CD4-positive, alpha-beta T cell treated with Interleukin-15 for 4 hours (primary cell): ENCODE measurements at places on chromosomes 1 and 21.

DNA sequence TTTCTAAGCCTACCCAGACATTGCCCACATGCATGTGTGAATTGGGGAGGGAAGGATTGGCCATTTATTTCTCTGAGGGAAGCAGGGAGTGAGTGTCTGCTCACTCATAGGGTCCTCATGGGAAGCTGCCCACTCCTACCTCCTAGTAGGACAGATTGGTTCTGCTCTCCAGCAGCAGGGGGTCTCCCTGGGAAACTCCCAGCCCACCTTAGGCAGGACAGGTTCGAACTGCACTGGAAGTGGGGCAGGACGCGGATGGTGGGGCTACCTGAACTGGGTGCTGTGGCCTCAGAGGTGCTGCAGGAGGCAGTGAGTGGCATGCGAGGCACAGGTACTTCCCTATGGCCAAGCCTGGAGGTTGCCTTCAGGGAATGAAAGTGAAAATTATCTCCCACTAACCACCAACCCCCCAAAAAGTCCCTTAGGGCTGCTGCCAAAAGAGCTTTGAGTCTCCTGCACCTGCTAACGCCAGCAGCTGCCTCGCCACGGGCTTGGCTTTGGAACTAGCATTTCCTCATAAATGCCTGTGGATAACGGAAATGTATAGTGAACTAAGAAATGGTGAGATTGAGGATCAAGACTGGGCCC, 157.0 kb upstream of the COA6 start:
- no peak for DNase-seq

DNA sequence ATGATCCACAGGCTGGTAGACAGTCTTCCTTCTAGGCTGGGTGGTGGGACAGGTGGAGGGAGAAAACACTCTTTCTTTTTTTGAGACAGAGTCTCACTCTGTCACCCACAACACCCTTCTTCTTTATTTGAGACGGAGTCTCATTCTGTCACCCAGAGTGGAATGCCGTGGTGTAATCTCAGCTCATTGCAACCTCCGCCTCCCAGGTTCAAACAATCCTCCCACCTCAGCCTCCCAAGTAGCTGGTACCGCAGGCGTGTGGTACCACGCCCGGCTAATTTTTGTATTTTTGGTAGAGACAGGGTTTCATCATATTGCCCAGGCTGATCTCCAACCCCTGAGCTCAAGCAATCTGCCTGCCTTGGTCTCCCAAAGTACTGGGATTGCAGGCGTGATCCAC, 2.9 kb downstream of the GPR37L1 start:
- DNase-seq: no peak

DNA sequence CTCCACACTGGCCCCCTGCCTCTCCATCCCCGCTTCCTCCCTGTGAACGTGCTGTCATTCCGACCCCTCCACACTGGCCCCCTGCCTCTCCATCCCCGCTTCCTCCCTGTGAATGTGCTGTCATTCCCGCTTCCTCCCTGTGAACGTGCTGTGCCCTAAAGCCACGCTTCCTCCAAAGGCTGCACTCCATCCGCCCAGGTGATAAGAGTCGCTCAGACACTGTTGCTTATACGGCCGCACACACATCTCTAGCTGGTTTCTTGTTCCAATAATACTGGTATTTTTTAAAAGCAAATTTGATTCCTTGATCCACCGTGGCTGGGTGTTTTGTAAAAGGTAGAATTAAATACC, 39.3 kb upstream of the TSPEAR start:
- DNase-seq: no peak

GRCh38 chr1:101183388-101183699, 53.5 kb upstream of the S1PR1 start:
- DNase-seq: no peak

DNA sequence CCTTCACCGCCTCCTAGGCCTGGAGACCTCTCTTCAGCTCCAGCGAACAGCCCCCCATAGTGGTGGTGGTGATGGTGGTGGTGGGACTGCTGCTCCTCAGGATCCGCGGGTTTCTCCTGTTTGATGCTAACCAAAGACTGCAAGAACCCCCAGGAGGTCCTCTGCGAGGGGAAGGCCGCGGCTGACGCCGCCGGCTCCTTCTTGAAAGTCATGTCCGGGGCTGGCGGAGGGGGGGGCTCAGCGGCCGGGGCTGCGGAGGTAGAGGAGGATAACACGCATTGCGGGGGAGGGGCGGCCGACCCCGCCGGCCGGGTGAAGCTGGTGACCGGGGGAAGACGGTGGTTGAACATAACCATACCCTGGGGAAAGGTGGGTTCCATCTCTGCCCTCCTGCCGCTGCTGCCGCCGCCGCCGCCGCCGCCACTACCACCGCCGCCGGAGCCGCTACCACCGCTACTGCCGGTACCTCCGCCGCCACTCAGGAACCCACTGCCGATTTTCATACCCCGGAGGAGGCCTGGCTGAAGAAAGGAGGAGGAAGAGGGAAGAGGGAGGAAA, 554 bp downstream of the ZNF281 start:
- DNase-seq: peak; percentile 20

DNA sequence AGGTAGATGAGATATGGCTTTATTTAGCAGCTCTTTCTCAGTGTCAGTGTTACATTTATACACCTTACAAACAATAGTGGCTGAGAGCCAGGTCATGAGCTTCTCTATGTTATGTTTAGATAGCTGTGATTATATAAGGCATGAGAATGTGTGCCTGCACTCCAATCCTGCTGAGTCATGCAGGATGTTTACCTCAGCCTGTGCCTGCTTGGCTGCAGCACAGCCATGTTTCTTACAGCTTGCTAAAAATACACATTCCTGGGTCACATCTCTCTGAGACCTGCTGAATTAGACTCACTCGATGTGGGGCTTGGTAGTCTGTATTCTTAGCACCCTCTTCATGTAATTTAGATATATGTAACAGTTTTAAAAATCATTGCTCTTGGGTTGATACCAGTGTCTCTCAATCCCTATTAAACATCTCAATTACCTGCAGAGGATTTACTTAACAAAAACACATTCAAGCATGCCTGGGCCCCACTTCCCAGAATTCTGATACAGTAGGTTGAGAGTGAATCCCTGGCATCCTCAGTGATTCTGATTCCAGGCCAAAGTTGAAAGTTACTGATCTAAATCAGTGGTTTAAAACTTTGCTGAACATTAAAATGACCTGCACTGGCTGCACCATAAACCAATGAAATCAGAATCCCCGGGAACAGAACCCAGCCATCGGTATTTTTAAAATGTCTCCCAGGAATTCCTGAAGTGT, 107.5 kb downstream of the GDAP2 start:
- DNase-seq: no peak

GRCh38 chr1:186514367-186514766, 53.5 kb upstream of the PDC start:
- DNase-seq: no peak

DNA sequence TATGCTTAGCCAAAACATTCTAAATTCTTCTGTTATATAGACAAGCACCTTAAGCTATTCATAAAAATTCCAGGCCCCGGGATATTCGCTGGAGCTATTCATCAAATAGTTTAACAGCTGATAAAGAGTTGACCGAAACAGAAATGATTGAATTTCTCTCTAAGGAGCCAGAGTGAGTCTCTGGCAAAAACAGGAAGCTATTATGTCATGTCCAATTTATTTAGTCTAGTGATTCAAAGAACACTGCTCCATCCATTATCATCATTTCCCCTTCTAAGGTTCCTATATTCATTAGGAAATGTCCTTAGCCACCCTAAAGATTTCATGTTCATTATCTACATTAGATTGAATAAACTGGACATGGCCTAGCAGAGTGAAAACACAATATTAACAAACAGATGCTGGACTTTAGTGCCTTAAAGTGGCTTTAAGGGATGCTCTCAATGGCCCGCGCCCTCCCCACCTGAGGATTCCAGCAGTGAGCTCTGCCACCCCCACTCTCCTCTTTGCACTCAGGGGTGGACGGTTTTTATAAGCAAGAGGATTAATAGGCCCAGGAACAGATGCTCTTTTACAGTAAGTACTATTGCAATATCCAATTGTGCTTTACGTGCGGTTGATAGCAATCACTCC, 122.1 kb upstream of the RGS1 start:
- no peak for DNase-seq

- DNase-seq: no peak
Measured at GRCh38 chr21:28834335-28835238, 158.1 kb downstream of the LTN1 start.

- DNase-seq: no peak
Measured at GRCh38 chr1:167628741-167629515, 1.1 kb upstream of the RCSD1 start.

- DNase-seq: no peak
Measured at GRCh38 chr1:982765-983436, 1.0 kb upstream of the PERM1 start.

DNA sequence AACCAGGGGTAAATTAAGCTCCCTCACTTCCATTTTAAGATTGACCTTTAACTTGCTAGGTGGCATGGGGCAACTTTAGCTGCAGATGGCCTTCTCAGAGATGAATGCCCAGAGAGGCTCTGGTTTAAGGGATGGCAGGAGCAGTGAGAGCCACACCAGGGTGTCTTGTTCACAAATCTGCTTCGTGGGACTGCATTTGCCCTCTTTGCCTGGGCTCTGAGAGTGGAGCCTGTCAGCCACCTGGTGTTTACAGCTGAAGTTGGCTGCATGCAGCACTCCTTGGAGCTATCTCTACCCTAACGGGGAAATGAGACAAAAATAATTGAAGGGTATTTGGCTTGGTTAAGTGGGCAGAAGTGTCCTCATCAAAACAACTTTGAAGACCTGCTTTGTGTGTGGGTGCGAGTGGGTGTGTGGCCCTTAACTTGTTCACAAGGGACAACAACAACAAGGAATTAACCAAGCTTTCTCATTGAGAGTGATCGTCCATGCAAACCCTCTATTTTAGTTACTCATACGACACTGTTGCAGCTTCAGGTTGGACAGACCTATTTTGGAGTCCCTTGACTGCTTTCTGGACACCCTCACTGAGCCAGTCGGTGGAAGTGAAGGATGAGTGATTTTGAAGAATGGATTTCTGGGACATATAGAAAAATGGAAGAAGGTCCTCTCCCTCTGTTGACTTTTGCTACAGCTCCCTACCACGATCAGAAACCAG, 29.8 kb downstream of the PGM1 start:
- DNase-seq: no peak

GRCh38 chr1:1461721-1462317, 9.7 kb upstream of the ATAD3B start:
- no peak for DNase-seq

GRCh38 chr1:204502241-204502640, 7.6 kb upstream of the PIK3C2B start:
- DNase-seq: no peak

- no peak for DNase-seq
Measured at GRCh38 chr1:185400052-185400451, 83.0 kb upstream of the IVNS1ABP start.

DNA sequence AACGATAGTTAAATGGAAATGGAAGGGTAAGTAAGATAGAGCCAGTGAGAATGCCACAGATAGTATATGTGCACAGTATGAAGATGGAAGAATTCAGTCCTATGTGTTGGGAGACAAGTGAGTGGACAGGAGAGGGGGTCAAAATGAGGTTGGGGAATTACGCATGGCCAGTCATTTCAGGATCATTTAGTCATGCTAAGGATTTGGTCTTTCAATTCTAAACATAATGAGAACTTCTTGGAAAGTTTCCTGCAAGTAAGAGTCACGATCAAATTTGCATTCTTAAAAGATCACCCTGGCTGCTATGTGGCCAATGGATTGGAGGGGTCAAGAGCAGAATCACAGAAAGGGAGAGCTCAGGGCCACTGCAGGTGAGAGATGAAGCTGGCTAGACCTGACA, 64.0 kb upstream of the KCNK2 start:
- no peak for DNase-seq

GRCh38 chr1:245939756-245940345, 567.2 kb downstream of the SMYD3 start:
- DNase-seq: no peak

DNA sequence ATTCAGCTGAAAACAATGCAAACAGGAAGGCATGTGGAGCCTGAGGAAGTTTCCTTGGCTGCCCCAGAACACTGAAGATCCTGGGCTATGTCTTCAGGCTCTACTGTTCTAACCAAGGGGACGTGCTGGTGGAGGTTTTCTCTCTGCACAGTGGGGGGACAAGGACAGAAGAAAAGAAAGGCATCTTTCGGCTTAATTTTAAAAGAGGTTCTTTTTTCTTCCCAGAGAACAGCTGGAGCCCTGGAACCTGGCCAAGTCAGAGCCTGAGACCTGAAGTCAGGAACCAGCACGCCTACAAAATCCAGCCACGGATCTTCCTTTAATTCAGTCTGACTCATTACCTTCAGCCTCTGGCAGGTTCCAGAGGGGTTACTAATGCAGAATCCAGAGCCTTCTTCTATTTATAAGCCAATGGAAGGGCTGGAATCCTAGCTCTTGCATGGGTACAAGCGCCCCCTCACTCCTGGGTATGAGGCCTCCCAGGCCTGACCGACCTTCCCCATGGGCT, 19.8 kb downstream of the CTNNBIP1 start:
- DNase-seq: no peak

DNA sequence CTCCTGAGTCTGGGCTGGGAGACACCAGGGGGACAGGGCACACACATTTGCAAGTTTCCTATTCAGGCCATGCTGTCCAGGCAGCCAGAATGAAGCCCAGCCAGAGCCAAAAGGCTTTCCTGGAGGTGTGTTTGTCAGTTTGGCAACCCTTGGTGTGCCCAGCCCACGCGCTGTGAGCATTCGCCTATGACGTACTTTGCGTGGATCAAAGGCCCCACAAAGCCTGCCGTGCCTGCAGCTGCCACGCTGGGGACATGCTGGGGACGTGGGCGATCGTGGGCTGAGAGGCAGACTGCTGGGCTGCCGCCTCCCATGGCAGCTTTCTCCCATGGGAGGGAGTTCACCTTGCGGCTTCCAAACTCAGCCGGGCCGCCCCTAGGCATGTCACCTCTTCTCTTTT, 57.5 kb downstream of the CD247 start:
- no peak for DNase-seq

- no peak for DNase-seq
Measured at GRCh38 chr1:245330951-245331350, 176.2 kb downstream of the KIF26B start.

DNA sequence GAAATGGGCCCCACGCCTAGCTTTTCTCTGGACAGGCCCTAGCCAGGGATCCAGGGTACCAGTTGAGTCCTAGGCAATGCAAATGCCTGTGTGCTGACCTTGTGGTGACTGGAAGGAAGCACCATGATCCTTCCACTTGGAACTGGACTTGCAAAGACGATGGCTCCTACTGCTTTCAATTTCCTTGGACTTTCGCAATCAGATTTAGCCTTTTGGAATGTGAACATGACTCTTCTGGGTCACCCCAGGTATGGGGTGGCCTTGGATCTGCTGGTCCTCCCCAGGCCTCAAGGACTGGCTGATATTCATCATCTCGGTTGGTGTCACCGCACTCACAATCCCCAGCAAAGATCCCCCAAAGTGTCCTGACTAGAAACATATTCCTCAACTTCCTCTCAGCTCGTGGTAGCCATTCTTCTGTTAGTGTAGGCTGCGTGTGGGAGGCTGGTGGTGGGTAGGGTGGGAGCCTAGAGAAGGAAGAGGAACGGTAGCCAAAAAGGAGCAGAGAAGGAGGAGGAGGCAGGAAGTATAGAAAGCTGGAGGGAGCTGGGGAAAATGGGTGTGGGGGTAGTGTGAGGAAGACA, 130.5 kb downstream of the PPIAL4G start:
- no peak for DNase-seq
